ENCODE measurements at places on chromosomes 11 and 22.

- no peak for DNase-seq
Measured at GRCh38 chr11:95078526-95078925, 11.1 kb upstream of the ENDOD1 start.

- no peak for DNase-seq
Measured at GRCh38 chr11:62755086-62755615, 1.2 kb upstream of the ZBTB3 start.

GRCh38 chr11:15093432-15093831, 20.0 kb downstream of the CALCB start:
- DNase-seq = no peak

GRCh38 chr11:93169950-93170561, 27.7 kb downstream of the SLC36A4 start:
- DNase-seq = no peak

GRCh38 chr11:121586750-121587149, 134.0 kb upstream of the SORL1-AS1 start:
- DNase-seq = no peak

- DNase-seq = no peak
Measured at GRCh38 chr11:15430381-15430780, 315.7 kb downstream of the INSC start.

DNA sequence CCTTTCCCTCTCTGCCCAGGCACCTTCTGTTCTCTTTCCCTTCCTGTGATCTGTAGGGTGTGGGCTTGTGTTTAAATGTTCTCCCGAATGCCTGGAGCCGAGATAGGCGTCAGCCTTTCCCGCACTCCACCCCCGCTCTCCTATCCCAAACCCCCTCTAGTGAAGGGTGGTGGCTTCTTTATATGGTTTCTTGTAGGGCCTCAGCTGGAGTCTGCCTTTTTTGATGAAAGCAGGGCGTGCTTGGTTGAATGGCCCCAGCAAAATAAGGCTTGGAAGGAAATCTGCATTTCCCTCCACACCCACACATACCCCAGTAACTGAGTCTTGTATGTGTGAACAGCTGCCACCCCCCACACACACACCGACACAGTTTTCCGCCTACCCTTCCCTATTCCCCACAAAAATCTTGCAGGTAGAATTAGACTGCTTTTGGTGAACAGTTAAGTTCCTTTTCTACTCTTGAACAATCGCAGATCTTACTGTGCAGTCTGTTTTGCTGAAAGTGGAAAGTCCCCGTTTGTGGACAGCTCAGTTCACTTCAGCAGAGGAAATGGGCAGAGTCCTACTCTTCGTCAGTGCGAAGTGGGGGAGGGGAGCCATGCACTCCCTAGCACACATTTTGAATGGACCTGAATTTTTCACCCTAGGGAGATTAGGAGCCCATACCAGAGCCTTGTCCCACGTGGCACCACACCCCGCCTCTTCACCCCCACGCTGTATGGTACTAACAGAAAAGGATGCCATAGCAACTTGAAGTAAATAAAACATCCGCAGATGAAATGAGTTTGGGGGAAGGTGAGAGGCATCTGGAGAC, 25.5 kb upstream of the GRK2 start:
- peak; percentile 91 for DNase-seq

GRCh38 chr22:40051322-40051721, 56.6 kb downstream of the FAM83F start:
- DNase-seq = no peak

DNA sequence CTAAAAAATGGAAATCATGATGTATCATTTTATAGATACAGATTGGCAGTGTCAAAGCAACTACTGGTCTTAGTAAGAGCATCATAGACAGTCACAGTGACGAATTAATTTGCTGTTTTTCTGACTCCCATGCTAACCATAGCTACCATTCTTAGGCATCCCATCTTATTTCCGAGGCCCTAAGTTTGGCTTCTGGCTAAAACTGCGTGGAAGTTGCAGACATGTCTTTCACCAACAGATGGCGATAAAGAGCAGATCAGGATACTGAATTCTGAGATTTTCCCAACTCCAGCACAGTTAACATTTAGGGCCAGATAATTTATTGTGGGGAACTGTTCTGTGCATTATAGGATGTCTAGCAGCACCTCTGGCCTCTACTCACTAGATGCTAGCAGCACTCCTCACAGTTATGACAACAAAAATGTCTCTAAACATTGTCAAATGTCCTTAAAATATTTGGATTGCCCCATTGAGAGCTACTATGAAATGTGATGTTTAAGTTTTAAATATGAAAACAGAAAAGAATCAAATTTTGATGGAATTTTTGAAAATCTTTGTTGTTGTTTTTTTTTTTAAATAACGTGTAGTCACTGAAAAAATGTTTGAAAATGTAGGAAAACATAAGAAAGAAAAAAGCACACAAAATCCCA, 16.3 kb downstream of the OR2AG2 start:
- peak; percentile 61 for DNase-seq

DNA sequence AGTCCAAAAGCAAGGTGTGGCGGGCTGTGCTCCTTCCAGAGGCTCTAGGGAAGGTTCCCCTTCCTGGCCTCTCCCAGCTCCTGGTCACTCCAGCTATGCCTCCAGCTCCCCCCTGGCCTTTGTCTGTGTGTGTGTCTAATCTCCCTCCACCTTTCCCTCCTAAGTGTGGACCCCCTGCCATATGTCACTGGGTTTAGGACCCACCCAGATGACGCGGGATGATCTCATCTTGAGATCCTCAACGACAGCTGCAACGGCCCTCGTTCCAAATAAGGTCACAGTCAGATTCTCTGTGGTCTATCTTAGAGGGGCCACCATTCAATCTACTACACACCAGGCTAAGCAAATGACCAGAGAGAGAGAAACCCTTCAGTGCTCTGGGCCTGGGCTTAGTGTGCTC, 107.9 kb downstream of the ARHGAP8 start:
- no peak for DNase-seq

GRCh38 chr22:29517215-29517908, 36.2 kb downstream of the THOC5 start:
- DNase-seq = no peak

- no peak for DNase-seq
Measured at GRCh38 chr11:108568195-108568858, 25.2 kb downstream of the EXPH5 start.

DNA sequence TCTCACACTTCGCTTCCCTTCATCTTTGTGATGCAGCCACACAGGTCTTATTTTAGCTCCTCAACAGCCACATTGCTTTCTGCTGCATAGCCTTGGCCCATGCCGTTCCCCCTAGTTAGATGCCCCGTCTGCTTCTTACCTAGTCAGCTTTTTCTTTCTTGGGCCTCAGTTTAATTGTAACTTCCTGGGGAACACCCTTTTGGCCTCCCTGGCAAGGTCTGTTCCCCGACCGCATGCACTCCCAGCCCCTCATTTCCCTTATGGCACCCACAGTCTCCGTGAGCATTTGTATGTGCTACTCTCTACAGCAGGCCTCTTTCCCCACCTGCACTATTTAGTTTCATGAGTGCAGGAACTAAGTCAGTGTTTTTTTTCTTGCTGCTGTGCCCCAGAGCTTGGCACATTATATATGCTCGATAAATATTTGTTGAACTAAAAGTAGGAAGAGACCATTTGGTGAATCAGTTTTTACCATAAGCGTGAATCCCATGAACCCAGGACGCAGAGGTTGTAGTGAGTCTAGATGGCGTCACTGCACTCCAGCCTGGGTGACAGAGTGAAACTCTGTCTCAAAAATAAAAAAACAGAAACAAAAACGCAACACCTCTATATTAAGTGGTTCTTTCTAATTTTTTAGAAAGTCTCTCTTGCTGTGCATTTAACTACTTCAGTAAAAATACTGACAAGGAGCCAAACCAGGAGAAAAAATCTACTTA, 38.5 kb downstream of the TNRC6B start:
- DNase-seq = peak; percentile 52

DNA sequence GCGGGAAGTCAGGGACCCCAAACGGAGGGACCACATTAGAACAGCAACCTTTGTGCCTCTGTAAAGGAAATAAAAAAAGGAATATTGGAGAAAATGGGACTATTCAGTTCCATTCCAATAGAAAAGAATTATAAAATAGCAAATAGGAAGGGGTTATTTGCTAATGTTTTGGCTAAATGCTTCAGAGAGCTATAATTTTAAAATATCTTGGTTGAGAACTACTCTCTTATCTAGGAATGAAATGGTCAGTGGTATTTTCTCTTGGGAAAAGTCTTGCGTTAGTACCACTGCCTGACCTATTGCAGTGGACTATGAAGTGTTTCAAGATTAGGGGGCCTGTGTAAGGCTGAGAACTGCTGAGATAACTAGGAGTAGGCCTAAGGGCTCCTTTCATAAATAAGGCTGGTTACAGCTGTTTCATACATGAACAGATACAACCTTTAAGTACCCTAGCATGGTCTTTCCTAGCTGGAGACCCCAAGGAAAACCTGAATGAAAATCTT, 6.9 kb upstream of the WEE1 start:
- no peak for DNase-seq

- DNase-seq = no peak
Measured at GRCh38 chr11:22976146-22976545, 115.9 kb upstream of the CCDC179 start.

- DNase-seq = no peak
Measured at GRCh38 chr22:46140989-46141928, 9.1 kb upstream of the PPARA start.

- DNase-seq = no peak
Measured at GRCh38 chr22:44384563-44385295, 72.0 kb upstream of the SHISAL1 start.

GRCh38 chr11:111148121-111148520, 97.4 kb upstream of the POU2AF2 start:
- DNase-seq = no peak

DNA sequence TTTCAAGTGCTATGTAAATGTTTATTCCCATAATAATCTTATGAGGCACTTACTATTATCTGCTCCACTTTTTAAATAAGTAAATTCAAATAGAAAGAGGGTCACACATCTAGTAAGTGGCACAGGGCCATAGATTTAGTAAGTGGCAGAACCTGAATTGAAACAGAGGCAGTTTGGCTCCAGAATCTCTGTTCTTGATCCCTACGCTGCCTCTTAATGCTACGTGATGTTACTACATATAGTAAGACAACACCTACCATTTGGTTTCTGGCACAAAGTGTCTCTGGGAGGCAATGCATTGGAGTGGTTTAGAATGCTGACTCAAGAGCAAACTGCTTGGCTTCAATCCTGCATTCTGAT, 1018.3 kb downstream of the DLG2 start:
- no peak for DNase-seq

- no peak for DNase-seq
Measured at GRCh38 chr11:22797047-22797446, 32.6 kb downstream of the SVIP start.

DNA sequence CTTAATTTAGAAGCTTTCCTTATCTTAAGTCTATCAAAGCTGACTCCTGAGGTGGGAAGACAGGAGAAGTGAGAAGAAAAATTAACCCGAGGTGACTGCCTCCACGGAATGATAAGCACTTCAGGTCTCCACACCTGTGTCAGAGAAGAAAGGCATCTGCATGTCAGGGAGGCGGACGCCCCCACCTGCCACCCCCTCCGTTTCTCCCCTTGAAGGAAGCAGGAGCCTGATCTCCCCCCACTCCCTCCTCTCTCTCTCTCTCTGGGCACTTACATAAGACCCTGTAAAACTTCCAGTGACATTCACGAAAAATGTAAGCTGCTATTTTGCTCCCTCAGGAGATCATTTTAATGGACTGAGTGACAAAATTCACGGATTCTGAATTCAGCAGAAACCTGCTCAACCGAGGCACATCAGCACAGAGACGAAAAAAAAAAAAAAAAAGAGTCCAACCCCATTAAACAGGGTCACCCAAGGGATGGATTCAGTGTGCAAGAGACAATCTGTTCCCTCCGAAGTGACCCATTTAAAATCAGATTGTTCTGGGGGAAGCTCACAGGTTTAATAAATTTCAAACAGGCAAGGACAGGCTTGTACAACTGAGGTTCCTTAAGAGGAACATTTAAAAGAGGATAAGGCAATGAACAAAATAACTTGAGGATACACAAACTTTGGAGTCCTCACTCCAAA, 1.5 kb downstream of the LARGE1 start:
- no peak for DNase-seq

DNA sequence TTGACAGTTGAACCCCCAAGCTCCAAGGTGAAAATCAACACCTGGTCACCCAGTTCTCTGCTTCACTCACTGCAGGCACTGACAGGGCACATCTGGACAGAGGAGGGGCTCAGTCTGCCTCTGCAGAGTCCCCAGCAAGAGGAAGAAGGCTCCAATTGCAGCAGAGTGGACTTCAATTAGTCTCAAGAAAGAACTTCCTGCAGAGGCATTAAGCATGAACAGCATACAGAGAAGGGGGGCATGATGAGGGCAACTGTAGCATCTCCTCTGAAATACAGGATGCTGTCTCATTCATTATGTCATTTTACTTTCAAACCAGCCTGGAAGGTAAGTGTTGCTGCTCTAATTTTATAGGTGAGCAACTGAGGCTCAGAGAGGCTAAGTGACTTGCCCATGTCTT, 11.1 kb downstream of the GDPD5 start:
- DNase-seq = no peak

DNA sequence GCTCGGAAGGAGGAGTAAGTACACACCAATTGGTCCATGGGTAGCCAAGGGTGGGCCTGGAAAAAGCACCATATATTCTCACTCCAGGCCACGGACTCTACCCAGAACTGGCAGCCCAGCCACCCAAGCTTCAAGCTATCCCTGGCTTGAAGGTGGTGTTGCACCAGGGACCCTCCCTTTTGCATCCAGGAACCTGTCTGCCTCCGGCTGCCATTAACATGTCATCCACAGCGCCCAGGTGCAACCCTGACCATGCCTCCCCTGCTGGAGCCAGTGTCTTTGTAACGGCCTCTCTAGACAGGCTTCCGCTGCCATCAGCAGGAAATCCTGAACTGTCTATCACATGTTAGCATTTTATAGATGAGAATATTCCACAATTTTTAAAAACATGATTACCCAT, 2158.5 kb upstream of the RAG2 start:
- no peak for DNase-seq

GRCh38 chr22:22902247-22903001, 14.8 kb downstream of the IGLL5 start:
- no peak for DNase-seq

DNA sequence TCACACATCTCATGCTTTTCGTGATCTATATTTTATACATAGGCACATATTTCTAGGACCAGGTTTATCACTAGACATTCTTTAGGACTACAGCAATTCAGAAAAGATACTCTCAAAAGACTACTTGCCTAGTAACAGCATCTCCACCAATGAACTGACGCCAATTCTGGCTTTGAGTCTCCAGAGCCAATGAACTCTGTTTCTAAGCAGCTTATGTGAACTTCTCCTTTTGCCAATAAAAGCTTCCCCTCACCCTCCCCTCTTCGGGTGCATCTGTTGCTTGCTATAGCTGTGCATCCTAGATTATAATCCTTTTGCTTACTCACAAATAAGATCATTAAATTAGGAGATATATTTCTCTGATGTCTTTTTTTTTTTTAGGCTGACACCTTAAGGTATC, 11.4 kb upstream of the ANKK1 start:
- DNase-seq = no peak

- DNase-seq = peak; percentile 25
Measured at GRCh38 chr11:77471558-77472193, 2.2 kb downstream of the PAK1 start.

Data from CD4-positive, alpha-beta T cell treated with Interleukin-21 for 1 hour (primary cell).